ENCODE measurements at places on chromosomes 5 and 9.
A peak's percentile ranks its signal among the peaks of the same experiment; 100 is the strongest.

DNA sequence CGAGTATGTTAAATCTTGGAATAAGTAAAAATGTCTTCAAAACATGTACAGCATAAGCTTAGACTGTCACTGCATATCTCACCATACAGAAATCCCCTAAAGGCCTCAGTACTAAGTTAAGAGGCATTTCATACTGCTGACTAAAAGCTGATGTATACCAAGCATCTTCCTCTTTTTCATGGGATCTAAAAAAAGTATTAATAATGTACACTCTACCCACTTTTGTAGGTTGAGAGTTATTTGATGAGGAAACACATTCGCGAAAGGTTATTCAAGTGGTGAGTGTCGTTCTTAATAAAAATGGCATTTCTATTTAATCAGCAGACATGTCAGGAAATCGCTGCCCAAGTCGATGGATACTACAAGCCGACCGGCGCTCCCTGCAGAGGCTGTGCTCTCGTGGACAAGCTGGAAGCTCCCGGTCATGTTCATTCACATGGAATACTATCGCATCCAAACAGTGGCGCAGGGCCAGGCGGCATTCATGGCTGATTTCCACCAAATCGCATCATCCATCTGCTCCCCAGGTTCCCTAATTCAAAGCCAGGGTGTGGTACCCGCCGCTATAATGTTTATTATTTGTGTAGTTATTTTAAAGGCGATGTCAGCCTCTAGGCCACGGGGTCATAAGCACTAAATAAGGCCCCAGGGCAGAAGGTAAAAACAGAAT is 724 bp downstream of the SGTB start:
- DNase-seq: peak; percentile 50

- DNase-seq: no peak
These were observed 4.6 kb downstream of the MRPL41 start for GRCh38 chr9:137556069-137556838.

DNA sequence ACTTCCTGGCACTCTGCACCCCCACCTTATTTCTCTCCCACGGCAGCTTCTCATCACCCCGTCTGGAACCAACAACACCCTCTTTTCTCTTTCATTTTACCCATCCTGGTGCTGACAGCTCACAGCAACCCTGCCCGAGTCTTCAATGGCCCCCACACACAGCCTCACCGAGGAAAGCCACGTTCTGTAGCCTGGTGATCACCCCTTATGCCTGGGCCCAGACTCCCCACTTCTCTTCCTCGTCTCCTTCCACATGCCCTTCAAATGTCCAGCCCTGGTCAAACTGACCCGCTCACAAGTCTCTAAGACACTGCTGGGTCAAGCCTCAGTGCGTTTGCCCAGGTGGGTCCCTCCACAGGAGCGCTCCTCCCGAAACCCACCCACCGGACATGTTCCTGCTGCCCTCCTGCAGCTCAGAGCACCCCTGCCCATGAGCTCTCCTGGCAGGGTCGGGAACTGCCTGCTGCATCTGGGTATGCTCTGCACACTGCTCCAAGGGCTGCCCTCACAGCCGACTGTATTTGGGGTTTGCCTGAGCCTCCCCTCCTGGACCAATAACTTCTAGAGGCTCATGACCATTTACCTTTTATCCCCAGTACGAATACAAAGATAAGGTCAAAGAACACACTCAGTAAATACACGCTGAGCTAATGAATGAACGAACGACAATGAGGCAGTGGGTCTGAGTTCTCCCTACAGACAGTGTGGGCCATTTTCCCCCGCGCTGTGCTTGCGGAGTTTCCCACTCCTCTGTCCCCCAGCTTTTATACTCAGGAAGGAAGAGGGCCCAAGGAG is 154.7 kb upstream of the PHYKPL start:
- no peak for DNase-seq

DNA sequence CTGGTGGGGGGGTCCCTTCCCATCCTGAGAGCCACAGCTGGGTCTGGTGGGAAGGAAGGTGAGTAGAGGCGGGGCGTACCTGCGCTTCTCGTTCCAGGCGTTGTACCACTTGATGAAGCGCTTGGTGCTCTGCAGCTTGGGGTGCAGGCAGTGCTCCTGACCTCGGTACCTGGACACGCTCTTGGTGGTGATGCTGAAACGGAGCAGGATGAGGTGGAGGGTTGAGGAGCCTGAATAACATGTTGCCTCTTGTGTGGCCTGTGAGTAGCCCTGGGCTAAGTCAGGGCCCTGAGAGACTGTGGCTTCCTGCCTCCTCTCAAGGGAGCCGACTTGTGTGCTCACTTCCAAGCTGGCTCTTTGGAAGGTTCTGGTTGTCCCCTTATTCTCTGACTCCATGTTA is 4.3 kb downstream of the CXCL14 start:
- no peak for DNase-seq

GRCh38 chr9:84315278-84315877 is 25.2 kb downstream of the SLC28A3 start:
- peak; percentile 55 for DNase-seq

DNA sequence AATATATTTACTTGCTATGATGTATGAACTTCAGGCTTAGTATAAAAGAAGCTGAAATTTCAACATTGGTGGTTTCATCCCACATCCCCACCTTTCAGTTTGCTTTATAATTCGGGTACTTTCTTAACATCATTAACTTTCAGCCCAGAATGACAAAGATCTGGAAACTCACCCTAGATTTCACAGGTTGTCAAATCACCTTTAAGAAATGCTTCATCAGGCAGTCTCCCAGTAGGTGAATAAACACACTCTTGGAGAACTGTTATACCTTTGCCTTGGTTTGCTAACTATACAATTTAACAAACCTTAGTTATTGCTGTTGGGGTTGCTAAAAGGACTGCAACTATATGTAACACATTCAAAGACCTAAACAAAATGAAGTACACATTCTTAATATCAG is 54.4 kb downstream of the MLANA start:
- no peak for DNase-seq

DNA sequence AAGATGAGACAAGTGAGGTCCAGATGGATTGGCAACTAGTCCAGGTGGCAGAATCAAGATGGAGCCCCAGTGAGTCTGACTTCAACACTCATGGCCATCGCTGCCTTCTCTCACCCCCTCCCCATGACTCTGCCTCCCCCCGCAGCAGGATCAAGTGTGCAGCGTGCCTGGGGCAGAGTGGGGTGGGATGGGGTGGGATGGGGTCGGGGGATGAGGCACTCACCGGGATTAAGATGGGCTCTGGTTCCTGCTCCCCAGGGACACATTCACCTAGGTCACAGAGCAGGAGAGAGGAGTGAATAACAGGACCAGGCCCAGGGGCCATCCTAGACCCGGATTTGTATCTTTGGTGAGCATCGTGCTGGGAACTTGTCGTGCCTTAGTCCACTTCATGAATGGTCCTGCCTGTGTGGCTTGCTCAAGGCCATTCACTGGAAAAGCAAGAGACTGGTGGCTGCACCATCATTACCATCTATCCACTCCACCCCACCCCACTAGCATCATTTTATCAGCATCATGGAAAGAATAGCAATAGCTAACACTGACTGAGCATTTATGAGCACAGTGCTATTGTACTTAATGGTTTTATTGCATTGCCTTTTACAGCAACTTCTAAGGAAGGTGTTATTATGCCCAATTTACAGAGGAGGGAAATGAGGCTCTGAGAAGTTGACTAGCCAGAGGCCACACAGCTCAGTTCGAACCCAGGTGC is 8.5 kb downstream of the AMBP start:
- no peak for DNase-seq

DNA sequence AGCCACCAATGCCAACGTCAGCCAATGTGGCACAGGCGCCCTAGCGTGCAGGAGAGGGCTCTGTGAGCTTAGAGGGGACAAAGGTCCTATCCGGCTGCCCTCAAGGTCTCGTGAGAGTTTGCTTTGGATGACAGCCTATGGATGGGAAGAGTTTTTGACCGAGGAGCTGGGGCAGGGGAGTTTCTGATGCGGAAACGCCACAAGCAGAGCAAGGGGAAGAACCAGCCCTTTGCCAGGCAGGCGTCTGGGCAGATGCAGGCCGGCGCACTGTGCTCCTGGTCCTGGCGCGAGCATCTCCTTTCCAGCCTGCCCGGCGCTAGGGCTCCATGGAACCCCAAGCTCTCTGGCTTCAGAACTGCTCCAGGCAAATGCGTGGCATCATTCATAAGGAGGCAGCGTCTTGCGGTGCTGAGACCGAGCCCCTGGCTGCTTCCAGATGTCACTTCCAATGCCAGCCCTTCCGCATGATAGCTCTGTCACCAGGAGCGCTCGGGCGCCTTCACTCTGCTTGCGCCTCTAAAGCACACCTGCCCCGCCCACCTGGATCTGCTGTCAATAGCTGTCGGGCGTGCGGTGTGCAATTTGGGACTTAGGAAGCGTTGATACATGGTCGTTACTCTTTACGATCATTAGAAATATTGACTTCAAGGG is 374.9 kb upstream of the IRX1 start:
- no peak for DNase-seq

DNA sequence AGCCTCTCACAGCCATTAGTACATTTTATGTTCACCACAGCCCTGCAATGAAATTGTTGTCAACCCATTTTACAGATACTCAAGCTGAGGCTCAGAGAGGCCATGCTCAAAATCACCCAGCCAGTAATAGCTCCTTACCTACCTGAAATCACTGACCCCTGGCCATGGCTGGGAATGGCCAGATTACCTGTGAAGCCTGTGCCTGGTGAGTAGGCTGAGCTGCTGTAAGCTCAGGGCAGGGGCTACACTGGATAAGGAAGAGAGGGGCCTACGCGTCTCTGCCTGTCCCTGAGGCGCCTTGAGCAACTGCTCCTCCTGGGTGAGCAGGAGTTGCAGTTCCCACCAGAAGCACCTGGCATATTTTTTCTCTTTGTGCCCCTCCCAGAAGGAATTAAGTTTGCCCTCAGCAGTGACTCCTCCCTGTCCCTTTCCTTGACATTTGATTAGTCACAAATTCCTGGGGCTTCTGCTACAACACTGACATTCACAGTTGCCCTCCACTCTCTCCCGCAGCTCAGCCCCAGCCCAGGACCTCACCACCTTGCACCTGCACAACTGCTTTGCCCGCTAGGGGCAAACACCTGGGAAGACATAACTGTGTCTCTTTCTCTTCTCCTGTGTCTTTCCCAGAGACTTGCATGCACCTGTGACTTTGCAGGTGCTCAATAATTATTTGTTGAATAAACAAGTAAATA is 5.7 kb downstream of the CLTB start:
- DNase-seq: no peak

DNA sequence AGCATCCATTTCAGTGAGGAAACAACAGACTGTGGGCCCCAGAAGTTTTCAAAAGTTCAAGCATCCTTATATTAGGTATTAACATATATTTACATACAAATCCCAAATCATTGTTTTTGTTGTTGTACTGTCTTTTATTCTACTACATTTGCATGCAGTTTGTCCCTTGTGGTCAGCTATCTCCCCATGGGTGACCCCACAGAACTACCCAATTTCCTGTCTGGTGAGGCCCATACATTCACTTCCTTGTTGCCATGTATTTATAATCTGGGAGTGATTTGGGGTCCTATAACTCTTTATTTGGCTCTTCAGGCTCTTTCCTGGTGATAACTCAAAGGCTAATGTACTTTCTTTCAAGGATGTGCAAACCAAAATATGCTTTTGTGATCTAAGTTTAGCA is 3.3 kb upstream of the CD180 start:
- DNase-seq: no peak

DNA sequence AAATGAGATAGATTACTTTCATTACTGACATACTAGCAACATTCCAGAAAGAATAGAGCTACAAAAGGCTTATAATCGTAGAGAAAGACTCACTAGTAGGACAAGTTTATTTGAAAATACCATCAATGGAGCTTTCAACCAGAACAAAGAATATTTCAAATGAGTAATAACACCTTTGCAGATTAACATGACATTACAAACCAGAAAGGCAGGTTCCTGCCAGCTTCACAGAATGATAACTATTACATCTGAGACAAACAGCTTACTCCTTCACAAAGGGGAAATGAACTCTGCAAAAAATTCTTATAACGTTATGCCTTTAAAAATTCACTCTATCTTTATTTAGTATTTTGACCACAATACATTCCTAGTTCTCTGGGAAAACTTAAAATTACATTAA is 103.1 kb downstream of the EPB41L4A start:
- no peak for DNase-seq

- DNase-seq: no peak
These were observed 459.4 kb upstream of the GRIA1 start for GRCh38 chr5:153030755-153031725.

GRCh38 chr9:83554278-83554677 is 16.1 kb upstream of the FRMD3 start:
- DNase-seq: no peak

DNA sequence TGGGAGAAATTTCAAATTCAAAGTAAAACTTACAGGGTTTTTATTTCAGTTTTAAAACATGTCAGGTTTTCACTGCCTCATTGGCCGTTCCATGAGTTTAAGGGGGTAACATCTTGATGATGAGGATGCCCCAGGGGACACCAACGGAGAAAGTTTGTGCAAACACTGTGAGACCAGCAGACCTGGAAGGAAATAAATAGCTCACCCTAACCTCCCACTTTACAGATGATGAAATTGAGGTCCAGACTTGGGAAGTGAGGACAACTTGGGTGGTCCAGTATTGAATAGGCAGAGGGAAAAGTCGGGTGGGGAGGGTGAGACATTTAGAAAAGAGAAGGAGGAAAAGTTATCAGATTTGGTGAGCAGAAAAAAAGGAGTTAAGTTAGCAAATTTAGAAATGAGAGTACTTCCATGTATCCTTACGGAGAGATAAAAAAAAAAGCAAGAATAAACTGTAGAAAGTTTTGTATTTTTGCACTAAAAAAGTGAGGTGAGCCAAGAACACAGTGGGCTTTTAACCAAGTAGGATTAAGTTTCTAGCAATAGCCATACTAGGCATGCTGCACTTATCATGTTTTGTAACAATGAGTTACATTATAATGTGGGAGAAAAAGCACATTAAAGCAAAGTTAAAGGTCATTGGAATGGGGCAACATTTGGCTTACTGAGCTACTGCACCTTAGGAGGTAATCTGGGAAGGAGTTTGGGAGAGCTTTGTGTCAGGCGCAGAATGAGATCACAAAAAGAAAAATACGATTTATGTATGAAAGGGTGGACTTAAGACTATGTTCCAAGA is 125.1 kb downstream of the GAS1 start:
- DNase-seq: no peak

Measured in CD4-positive, alpha-beta T cell treated with Interleukin-17A for 1 hour (primary cell).